ENCODE measurements at places on chromosomes 3 and 15.

GRCh38 chr3:57791245-57791644 lies 35.1 kb downstream of the SLMAP start:
- no peak for DNase-seq

DNA sequence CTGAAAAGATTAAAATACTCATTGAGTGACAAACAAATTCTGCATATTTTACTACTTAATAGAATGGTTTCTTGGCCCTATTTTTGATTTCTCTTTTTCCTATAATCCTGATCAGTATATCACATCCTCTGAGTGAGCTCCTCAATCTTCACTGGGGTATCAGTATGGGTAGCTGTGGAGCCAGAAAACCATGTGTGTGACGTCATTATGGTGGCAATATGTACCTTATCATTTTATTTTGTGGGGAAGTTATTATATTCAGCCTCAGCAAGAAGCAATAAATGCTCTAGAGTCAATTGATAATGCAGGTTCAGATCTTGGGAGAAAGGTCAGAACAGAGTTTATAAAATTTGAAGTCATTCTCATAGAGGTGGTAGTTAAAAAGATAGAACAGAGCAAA lies 1135.7 kb upstream of the CADM2 start:
- DNase-seq, result no peak

- DNase-seq, result no peak
These were observed 22.3 kb downstream of the NKIRAS1 start for GRCh38 chr3:23894254-23895061.

- DNase-seq, result no peak
These were observed 223.4 kb downstream of the STT3B start for GRCh38 chr3:31755926-31756658.

DNA sequence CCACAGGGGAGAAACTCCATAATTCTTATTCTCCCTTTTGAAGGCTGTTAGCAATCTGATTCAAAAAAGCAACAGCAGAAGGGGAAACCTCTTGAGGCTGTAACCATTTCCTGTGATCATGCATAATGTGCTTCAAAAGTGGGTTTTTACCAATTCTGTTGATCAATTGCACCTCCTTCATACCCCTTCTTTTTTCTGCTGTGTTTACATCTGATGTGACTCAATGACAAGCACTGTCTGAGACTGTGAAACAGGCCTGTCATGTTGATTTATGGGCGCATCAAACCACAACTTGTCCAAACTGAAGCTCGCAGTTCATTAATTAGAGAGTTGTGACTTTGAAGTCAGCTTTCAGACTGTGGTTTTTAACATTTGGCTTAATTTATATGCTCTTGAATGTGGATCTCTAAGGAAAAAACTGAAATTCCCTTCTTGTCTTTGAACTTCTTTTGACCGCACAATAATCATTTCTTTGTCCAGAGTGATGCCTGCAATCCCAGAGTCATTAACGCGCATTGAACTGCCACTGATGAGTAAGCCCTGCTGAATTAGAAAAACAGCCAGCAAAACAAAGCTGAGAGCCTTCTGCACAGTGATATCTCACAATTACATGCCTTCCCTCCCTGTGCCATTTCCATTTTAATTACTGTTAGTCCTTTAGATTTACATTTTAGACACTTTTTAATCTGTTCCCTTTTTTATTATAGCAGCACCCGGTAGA lies 532.8 kb downstream of the FOXP1 start:
- no peak for DNase-seq

- no peak for DNase-seq
These were observed 2.8 kb upstream of the PKM start for GRCh38 chr15:72233769-72234168.

- DNase-seq, result no peak
These were observed 875.4 kb downstream of the ROBO2 start for GRCh38 chr3:77915336-77915735.

GRCh38 chr3:180036092-180036670 lies 556 bp downstream of the PEX5L start:
- no peak for DNase-seq

DNA sequence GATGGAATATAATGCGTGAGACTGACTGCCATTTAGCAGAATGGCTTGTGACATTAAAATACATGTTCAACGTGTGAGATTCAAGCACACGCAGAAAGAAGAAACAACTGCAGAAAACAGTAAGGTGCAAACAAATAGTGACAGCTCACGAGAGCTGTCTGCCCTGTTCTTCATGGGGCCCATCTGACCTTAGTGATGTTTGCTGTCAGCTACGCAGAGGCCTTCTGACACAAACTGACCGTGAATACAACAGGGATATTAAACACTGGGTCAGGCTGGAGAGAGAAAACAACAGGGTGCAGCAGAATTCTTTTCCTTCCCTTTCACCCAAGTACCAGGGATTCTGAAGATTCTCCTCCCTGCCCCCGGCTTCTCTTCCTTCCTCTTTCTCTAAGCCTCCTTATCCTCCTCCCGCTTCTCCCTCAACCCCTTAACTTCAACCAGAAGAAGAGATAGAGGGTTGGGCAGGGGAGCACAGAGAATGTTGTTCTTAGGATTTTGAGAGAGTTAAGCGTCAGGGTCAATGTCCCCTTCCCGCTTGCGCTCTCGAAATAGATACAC lies 2.1 kb downstream of the TNFAIP8L3 start:
- DNase-seq, result no peak

DNA sequence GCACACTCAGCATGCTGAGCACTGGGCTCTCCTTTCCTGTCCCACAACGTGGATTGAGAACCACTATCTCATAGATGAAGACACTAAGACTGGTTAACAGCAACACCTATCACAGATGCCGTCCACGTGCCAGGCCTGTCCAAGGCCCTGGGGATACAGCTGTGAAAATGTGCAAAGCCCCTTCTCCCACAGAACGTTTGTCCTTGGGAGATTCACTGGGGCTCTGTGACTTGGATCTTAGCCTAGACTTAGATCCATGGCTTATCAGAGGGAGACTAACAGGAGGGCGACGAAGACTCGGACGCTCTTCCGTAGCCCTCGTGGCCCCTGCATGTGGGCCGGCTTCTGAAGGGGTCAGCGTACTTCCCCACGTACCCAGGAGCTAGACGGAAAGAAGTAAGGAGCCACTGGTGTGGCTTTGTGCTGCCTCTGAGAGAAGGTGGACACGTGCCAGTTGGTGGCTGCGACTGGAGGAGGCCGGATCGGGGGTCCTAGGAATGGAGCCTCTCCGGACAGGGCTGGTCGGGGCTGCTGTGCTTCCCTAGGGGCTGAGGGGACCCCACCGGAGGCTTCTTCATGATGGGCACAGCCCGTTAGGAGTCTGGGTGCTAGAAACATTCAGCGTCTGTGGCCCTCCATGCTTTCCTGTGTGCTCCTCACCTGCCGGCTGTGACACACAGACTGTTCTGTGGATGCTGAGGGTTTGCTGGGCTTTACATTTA lies 964 bp downstream of the NRROS start:
- DNase-seq, result no peak

GRCh38 chr15:99430881-99431401 lies 134.8 kb upstream of the MEF2A start:
- no peak for DNase-seq

DNA sequence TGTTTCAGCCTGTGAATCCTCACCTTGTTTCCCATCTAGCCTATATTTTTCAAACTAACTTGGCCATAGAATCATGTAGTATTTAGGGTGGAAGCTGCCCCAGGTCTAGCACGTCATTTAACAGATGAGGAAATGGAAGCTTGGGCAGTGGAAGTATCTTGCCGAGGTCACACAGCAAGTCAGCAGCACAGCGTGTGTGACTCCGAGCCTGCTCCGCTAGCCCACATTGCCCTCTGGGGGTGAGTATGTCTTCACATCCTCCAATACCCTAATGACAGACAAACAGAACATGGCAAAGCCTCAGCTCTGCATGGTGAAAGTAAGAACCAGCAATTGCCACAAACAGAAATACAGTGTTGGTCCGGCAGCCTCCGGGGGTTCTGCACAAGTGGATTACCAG lies 2.2 kb upstream of the CCR5 start:
- DNase-seq, result peak; percentile 87

DNA sequence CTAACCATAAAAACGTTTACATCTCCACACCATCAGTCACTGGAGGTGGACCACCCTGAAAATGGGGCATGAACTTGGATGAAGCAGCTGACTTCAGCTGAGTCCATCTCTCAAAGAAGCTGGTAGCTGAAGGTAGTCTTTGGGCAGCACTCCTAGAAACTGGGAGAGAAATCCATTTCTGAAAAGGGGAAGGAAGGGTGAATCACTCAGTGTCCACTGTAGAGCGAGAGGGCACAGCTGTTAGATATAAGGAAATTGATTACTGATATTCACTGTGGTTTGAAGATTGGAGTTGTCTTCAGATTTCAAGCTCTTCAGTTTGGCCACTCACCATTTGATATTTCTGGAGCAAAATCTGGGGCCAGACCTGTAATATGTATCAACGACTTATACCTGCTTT lies 499.0 kb upstream of the UBE2E2 start:
- no peak for DNase-seq

GRCh38 chr15:98881526-98882520 lies 125.8 kb downstream of the PGPEP1L start:
- DNase-seq, result no peak

- DNase-seq, result no peak
These were observed 487.2 kb upstream of the RASGRP1 start for GRCh38 chr15:39051626-39052322.

- no peak for DNase-seq
These were observed 53.4 kb downstream of the GSK3B start for GRCh38 chr3:120040813-120041377.

GRCh38 chr3:68239542-68239941 lies 585.1 kb upstream of the SUCLG2 start:
- no peak for DNase-seq

DNA sequence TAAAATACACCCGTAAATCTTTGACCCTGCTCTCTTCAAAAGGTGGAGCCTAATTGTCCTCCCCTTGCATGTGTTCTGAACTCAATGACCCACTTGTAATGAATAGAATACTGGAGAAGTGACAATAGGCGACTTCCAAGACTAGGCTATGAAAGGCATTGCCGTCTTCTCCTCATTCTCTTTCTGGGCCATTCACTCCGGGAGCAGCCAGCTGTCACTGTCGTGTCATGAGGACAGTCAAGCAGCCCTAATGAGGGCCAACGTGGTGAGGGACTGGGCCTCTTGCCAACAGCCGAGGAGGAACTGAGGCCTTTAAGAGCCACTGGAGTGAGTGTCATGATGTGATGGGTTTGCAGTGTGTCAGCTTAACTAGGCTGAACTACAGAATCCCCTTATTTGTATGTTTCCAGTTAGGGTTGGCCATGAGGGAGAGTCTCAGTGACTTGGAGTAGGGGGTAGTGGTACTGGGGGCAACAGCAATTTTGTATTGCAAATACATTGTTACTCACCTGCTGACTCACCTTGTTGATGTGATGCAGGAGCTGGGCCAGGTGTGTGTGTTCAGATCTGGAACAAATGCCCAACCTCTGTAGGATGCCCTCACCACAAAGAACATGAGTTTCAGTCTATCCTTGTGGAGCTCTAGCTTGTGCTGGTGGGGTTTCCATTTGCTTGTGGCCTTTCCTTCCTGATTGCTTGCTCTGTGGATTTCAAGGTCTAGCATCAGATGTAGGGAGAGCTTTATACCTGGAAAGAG lies 188.5 kb upstream of the PROK2 start:
- DNase-seq, result no peak

GRCh38 chr3:125239266-125239665 lies 26.7 kb upstream of the SLC12A8 start:
- DNase-seq, result no peak

DNA sequence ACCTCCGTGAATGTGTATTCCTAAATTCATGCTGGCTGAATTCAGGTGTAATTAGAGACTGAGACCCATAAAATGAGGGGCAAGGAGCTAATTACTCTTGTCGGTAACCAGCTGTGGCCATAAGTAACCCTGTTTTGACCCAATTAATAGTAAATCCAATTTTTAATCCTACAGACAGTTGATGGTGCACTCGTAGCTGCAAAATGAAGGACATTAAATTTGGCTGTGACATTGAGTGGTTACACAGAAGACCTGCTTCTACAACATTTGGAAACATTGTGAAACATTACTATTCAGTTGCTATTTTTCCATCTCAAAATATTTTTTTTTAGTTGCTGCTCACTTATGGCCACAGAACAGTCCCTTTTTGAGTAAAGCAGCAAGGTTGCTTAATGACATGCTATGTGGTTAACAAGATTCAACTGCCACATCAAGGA lies 33.0 kb downstream of the MBNL1 start:
- DNase-seq, result no peak

DNA sequence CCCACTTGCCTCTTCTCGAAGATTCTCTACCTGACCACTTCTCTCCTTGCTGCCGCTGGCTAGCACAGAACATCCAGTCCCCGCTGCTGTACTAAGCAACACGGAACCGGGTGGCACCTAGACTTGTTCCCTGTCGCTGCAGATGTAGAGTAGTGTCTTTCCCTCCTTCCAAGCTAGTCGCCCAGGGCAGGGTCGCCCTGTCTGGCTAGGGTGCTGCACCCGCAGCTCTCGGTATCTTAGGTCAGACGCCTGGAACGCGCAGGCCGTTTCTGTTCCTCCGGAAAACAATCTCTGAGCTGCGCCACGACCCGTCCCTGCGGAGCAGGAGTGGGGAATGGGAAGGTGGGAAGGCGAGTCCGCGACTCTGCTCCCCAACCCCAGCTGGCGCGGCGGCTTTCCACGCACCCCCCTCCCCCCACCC lies 758 bp upstream of the SNX33 start:
- no peak for DNase-seq

DNA sequence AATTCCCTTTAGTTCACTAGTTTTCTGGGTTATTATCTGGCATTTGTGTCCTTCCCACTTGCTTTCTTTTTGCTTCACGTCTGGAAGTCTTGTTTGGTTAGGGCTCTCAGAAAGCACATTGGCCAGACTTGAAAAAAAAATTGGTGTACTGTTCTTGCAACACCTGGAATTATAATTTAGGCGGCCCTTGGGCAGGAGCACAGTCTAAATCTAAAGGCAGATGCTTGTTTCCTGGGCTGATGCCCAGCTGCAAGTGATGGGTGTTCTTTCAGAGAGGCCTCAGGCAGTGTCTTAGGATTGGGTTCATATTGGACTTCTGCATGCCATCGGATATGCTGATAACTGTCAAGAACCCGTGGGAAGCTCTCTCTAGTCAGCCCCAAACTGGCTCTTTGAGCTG lies 521.5 kb downstream of the PDCD6IP start:
- no peak for DNase-seq
